Activated T-helper 17 cell treated with anti-CD3 and anti-CD28 coated beads, Interleukin-2, amount 50 U/mL, for 72 hours (primary cell): ENCODE measurements at places on chromosomes 13 and 19. TPM values are rescaled to one million over a fixed set of nuclear protein-coding genes. Genes with fewer than 3 reads are reported as not detected.

- no peaks in the 10 kb centered on the region for H3K27me3 ChIP-seq
- peak overlapping the region; percentile 78 for H3K27ac ChIP-seq
- peaks cover 38% of the 10 kb centered on the region for H3K36me3 ChIP-seq
- peak; percentile 73 for ATAC-seq
- H3K4me1 ChIP-seq, result peaks cover 25% of the 10 kb centered on the region
Observed at GRCh38 chr19:35247526-35248309, 1.1 kb upstream of the LSR start.

GRCh38 chr13:59346999-59347723 lies 816.6 kb downstream of the DIAPH3 start:
- H3K27me3 ChIP-seq, result peaks cover 4% of the 10 kb centered on the region
- no peaks in the 10 kb centered on the region for H3K4me1 ChIP-seq
- no peak overlapping the region for H3K4me3 ChIP-seq
- no peak for ATAC-seq
- H3K36me3 ChIP-seq, result no peaks in the 10 kb centered on the region
- no peak overlapping the region for H3K27ac ChIP-seq

GRCh38 chr19:28633319-28634018 lies 579.5 kb downstream of the UQCRFS1 start:
- no peaks in the 10 kb centered on the region for H3K36me3 ChIP-seq
- ATAC-seq, result peak; percentile 43
- no peak overlapping the region for H3K27ac ChIP-seq
- H3K4me3 ChIP-seq, result no peak overlapping the region
- H3K4me1 ChIP-seq, result no peaks in the 10 kb centered on the region

DNA sequence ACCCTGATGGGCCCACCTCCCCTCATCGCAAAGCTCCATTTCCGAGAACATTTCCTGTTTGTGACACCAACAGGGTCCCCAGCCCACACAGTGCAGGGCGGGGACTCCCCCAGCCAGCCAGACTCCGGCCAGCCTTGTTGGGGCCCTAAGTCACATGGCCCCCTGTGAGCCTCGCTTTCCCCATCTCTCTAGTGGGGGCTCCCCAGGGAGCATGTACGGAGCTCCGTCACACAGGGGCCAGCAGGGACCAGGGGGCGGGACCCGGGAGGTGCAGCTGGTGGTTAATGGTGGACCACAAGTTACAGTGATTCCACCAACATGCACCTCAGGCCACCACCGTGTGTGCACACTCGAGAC lies 1.7 kb downstream of the TBXA2R start:
- no peaks in the 10 kb centered on the region for H3K4me1 ChIP-seq
- H3K27ac ChIP-seq, result no peak overlapping the region
- peak; percentile 10 for ATAC-seq
- no peaks in the 10 kb centered on the region for H3K36me3 ChIP-seq

DNA sequence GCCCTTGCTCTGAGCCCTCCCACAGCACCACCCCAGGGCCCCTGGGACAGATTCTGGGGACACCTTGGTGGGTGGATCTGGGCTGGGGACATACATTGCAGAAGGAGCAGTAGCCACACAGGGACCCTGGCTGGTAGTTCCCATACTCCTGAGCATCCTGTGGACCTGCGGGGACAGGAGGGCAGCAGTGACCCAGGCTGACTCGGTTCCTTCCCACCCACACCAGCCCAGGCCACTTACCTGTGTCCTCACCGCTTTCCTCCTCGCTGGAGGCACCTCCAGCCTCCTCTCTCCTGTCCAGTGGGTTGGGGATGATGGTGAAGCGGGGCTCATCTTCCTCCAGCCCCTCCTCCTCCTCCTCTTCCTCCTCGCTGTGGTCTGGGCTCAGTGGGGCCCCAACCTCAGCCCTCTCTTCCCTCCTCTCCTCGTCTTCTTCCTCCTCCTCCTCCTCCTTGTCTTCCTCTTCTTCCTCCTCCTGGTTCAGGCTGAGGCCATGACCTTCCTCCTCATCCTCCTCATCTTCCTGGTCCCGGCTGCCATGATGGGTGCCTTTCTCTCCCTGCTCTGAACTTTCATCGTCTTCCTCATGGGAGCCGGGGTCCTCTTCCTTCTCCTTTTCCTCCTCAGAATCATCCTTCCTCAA lies 1.9 kb downstream of the HRC start:
- no peak for ATAC-seq
- H3K4me1 ChIP-seq, result peaks cover 6% of the 10 kb centered on the region
- H3K4me3 ChIP-seq, result no peak overlapping the region
- H3K36me3 ChIP-seq, result no peaks in the 10 kb centered on the region
- H3K27ac ChIP-seq, result no peak overlapping the region

DNA sequence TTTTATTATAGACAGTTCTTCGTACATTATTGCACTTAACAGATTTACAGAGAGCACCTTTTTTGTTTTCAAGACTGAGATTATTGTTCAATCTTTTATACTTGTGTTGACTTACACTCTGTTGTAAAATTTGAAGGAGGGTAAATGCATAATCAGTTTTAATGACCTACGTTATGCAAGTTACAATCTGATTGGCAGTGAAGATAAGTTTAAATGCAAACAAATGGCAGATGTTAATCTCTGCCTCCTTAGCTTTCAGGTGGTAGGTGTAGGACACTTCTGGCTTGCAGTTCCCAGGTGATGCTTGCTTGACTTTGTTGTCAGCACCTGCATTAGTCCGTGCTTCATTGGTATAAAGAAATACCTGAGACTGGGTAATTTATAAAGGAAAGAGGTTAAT lies 424.9 kb downstream of the FGF9 start:
- no peaks in the 10 kb centered on the region for H3K27me3 ChIP-seq
- H3K4me1 ChIP-seq, result no peaks in the 10 kb centered on the region
- ATAC-seq, result no peak
- H3K36me3 ChIP-seq, result no peaks in the 10 kb centered on the region

Gene TUBA3C
- total RNA-seq, result not detected

Gene ZNF837
- total RNA-seq, result 1.9 TPM

Gene ADGRE1
- 6.9 TPM for total RNA-seq

Gene TNFAIP8L1
- 18.0 TPM for total RNA-seq

Gene PTPRH
- total RNA-seq, result not detected

Gene ATXN8OS
- total RNA-seq, result not detected

Gene ANGPTL8
- not detected for total RNA-seq
